ENCODE measurements at places on chromosomes 5 and 9.

- DNase-seq = no peak
These were observed 191.1 kb upstream of the PIK3R1 start for GRCh38 chr5:68024426-68024825.

DNA sequence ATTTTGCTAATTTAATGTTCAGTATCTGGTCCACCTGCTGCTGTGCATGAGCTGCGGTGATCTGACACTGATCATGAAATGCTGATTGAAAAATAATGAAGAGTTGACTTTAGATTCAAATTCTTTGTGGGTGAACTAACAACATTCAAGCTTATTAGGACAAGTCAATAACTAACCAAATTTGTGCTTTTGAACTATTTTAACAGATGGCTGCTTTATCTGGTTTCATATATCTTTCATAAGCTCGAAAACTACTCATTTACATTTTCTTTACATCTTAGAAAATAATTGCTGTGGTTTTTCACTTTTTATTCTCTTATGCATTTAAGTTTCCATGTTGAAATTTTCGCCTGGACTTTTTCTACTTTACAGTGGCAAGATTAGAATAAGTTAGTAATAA is 274.8 kb upstream of the CCNG1 start:
- no peak for DNase-seq

DNA sequence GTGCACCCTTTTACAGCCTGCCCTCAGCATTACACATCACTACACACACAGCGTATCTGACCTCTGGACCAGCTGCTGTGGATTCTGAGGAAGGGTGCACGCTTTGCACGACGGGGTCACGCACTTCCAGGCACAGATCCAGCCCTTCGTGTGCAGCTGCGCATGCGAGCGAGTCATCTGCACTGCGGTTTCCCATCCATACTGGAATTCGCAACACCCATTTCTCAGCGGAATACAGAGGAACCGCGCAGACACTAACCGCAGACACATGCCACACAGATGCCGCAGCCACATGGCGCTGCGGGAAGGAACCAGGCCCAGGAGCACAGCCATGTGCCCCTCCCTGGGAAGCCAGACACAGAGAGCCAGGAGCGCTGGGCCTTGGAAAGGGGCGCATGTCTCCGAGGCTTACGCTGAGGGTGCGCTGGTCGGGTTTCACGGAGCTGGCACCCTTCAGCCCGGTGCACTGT is 43.5 kb downstream of the PNPLA7 start:
- DNase-seq = peak; percentile 63

DNA sequence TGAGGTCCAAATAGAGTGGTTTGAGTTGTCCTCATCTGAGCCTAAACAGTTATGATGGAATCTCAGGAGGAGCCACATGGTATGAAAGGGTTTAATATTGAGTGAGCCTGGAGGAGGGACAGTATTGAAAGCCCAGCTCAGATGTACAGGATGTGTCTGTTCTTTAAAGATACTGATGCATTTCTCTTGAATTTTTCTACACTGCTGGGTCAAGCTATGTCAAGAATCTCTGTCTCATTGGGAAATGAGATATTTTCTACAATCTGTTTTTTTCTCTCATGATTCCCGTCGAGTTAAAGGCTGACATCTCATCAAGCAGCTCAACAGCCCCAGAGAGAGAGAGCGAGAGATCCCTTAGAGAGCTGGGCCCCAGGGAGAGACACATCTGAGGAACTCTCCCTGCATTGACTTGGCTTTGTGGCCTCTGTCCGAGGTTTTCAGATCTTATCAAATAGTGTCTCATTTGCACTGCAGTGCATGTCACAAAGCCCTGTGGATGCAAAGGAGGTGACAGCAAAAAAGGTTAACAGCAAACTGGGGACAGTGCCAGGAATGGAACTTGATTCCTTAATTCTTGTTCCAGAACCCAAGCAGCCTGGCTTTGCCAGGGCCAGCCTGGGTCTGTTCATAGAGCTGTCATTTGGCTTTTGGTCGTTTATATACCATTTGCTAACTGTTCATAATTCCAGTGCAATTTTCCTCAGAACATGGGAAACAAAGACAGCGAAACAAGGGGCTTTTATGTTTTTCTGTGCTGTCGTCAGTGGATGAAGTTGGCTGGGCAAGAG is 19.0 kb upstream of the ACTBL2 start:
- no peak for DNase-seq

- DNase-seq = no peak
These were observed 137.9 kb upstream of the PPP1R26 start for GRCh38 chr9:135341612-135342169.

GRCh38 chr5:149344151-149344550 is 1.1 kb upstream of the GRPEL2 start:
- DNase-seq = no peak

- no peak for DNase-seq
These were observed 124.2 kb downstream of the CDH6 start for GRCh38 chr5:31317665-31318064.

- no peak for DNase-seq
These were observed 264.8 kb upstream of the BRINP1 start for GRCh38 chr9:119634006-119634405.

DNA sequence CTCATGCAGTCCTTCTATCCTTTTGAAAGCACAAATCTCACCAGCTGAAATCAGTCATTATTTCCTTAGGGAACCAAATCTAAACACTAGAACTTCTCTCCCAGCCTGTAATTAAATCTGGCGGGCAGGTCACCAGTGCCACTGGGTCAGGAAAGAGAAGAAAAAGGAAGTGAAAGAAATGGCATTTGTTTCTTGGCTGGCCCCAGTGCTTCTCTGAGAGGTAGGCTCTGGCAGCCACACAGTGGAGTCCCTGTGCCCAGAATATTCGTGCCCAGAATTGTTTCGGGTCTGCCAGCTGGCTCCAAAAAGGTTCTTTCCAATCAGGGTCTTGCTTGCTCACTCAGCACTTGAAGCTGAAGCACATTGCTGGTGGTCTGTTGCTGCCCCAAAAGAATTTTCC is 133.9 kb upstream of the MTAP start:
- DNase-seq = no peak

- no peak for DNase-seq
These were observed 2.6 kb downstream of the NDFIP1 start for GRCh38 chr5:142110988-142111687.

DNA sequence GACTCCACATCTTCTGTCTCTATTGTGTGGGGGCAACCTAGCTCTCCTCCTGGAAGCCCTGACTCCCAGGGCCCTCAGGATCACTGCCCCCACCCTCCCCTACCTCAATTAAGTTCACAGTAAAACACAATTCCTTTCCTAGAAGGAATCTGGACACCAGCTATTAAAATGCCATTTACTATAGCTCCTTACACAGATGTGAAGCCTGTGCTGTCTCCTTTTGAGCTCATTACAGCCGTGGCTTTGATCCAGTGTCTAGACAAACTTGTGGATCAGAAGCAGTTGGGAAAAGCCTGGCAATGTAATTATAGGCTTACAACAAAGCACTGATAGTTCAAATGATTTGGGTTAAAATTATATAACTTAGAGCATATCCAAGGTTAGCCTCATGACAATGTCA is 107.0 kb upstream of the SMIM23 start:
- DNase-seq = no peak

DNA sequence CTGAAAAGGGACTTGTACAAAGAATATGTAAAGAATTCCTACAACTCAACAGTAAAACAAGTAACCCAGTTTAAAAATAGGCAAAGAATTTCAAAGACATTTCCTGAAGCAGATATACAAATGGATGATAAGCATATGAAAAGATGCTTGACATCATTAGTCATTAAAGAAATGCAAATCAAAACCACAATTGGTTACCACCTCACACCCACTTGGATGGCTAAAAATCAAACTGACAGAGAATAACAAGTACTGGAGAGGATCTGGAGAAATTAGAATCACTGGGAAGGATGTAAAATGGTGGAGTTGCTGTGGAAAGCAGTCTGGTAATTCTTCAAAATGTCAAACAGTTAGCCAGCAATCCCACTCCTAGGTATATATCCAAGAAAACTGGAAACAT is 12.5 kb upstream of the FOXE1 start:
- DNase-seq = no peak

DNA sequence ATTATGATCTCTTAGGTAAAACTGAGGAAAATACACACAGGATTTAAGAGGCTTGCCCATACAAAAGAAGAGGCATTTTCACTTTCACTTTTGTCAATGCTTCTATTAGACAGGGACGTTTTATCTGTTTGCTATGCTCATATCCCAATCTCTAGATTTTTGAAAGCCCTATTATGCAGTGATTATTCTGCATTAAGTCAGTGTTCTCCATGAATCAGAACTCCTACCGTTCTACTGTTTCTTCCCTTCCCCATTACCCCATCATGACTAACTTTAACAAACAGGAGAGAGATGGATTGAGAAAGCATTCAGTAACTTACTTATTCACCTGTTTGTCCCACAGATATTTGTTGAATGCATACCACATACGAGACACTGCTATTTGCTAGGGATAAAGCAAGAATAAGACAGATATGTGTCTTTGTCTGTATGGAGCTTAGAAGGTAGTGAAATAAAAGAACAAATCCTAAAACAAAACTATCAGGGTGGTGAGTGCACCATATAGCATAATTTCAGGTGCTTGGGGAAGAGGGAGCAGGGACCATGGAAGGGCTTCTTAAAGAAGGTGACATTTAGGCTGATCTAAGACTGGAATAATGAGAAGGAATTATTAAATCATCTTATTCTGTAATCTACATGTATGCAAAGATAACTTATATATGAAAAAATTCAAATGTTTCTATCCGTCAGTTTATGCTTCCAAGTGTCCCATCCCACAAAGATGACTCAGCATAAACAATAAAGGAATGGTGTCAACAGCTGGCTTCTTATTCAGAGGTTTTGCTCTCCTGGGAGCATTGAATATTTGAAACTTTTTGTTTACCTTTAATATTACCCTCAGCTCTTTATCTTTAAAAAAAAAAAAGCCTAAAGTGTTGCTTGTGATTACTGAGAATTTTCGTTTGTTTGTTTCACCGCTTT is 328.1 kb downstream of the HINT1 start:
- peak; percentile 68 for DNase-seq

DNA sequence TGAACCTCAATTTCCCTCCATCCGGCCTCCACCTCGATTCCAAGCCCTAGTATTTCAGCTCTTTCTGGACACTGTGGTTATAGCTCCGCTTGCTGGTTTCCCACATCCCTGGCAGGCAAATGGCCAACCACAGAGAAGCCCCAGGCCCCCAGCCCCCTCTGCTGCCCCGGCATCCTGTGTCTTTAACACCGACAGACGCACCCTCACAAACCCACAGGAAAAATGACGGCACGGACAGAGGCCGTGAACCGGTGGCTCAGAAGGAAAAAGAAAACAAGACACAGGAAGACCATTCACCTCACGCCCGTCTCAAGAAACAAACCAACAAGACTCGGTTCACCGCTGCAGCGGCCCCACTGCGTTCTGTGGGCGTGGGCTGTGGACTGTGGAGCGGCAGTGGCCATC is 1.5 kb upstream of the CLIC3 start:
- no peak for DNase-seq

GRCh38 chr5:73945505-73945904 is 319.5 kb downstream of the ARHGEF28 start:
- DNase-seq = peak; percentile 64

DNA sequence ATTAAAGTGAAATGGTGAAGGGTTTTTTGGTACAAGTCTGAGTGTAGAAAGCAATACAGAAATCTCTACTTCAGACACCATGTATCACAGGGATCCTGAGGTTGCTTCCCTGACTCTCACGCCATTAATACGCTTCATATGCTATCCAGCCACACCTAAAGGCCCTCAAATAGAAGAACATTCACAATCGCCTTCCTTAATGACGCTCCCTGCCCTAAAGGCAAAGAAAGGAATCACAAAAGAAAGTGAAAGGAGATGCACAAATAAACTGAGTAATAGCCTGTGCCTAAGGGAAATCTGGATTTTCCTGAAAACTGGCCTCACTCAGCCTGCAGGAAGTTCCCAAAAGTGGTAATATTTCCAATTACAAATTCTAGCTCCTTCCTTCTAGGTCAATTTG is 1002.7 kb upstream of the DMAC1 start:
- DNase-seq = no peak

DNA sequence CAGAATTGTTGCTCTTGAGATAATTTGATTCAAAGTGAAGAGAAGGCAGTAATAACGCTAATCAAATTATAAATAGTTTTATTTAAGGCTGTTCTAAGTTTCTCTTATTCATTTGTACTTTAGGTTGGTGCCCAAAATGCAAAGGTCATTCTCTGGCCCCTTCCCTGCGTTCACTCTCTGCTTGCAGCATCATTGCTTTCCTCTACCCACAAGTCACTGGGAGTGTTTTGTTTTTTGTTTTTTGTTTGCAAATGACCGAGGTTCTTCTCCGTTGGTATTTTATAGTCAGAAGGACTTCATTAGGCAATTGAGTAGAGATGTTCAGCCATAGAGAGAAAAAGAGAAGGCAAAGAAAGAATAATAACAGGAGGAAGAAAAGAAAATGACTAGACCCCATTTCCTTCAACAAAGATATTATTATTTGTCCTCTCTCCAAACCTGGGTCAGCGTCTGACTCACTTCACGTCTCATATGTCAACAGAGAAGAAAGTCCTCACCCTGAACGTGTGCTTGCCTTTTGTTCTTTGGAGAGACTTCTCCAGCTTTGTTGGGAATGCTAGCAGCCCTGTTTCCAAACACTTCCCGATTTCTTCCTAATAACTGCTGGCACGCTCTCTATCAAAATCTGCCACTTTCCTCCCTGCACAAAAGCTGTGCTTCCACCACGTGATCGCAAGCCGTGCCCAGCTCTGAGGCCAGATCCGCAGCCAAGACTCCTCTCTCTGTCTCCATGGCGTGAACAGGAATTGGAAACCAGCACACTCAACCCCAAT is 119.8 kb downstream of the EBF1 start:
- DNase-seq = peak; percentile 89

DNA sequence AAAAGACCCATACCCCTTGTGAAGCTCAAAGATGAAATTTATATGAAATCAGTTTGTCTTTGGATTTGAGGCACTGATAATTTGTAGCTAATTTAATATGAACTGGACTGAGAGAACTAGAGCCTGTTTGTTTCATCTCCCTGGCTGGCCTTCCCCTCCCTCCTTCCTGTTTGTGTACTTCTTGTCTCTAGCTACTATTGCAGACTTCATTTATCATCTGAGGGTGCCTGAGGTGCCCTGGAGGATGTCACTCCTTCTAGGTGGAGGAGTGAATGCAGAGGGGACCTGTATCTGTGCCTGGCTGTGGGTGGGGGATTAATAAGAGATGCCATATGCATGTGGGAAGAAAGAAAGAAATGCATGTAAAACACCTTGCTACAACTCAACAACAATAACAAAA is 22.2 kb upstream of the GNPDA1 start:
- no peak for DNase-seq

GRCh38 chr5:176916337-176916736 is 17.2 kb upstream of the HK3 start:
- no peak for DNase-seq

- no peak for DNase-seq
These were observed 114.4 kb downstream of the SLC28A3 start for GRCh38 chr9:84226126-84226525.

DNA sequence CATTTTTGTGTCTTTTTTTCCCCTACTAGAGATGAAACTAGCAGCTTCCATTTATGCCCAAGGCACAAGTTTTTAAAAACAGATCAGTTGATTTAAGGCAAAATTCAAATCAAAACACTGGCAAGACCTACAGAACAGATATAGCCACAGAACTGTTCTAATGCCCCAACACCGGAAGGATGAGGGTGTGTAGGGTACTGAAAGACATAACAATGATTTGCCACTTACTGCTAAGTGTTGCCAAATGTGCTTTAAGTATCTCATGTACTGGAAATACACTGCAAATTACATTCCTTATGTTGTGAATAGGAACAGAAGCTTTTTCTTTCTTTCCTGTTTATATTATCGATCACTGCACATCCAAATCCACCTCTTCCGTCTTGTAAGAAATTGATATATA is 189.0 kb downstream of the CETN3 start:
- no peak for DNase-seq
